ENCODE measurements at places on chromosomes 5 and 9.
A peak's percentile ranks its signal among the peaks of the same experiment; 100 is the strongest.

DNA sequence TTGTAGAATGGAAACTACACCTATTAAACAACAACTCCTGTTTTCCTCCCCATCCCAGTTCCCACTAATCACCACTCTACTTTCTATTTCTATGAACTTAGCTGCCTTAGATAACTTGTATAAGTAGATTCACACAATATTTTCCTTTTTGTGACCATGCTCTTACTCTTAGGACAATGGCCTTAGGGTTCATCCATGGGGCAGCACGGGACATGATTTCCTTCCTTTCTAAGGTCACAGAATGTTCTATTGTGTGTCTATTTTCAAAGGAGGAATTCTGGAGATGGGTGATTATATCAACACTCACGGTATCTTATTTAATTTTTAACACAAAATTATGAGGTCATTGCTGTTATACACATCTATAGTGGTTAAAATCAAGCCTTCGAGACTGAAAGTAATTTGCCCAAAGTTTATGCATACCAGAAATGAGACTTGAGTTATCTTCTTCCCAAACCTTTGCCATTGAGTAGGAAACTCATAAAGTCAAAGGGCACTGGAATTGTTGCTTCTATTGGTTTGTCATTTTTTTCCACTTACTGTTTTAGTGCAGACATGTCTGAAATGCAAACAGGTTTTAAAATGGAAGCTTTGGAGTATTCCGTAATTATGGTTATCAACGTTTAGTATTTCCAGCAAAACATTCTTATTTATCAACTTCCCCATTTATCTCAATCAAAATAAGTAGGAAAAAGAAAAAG is 23.6 kb downstream of the CTSL start:
- DNase-seq = peak; percentile 22

DNA sequence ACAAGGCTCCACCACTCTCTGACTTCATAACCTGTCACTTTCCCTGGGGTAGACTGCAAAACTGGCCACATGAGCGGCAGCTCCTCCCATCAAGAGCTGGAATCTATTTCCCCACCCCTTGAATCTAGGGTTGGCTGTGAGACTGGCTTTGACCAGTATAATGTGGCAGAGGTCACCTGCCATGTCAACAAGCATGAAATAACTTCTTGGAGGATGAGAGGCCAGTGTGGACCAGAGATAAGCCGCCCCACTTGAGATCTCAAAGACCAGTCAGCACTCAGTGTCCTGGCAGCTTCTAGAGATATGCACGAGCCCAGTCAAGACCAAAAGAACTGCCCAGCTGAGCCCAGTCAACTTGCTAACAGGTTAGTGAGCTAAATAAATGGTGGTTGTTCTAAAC is 59.0 kb downstream of the MARCHF11 start:
- DNase-seq = no peak

GRCh38 chr9:71285191-71285656 is 163.8 kb upstream of the TRPM3 start:
- DNase-seq = peak; percentile 82

DNA sequence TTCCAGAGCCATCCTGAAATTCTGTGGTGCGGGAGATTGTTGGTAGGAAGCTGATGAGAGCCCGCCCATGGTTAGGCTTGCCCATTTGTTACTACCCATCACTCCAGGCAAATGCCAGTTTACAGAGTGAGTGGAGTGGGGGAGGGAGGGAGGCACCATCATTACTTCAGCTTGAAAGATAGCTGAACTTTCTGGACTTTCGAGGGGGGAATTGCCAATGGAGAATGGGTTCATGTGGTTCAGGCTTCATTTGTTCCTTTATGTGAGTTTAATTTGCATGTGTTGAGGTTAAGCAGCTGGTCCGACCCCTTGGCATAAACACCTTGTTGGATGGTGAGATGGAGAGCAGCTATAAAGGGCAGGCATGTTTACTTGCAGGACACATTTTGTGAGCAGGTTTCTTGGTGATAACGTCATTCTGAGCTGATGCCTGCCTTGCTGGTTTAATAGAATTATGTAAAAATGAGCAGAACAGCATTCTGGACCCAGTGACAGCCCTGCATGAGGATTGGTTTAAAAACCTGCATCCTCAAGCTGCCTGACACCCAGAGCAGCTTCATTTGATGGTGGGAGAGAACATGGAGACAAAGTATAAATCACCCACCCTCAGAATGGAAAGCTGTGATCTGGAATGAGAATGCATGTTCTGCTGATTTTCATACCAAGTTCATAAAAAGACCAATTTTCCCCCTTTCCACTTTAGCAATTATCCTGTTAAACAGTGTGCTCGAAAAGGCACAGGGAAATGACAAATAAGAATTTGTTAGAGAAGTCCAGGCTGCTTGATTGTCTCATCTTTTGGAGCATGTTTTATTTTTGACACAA is 106.3 kb downstream of the TRIO start:
- DNase-seq = no peak

DNA sequence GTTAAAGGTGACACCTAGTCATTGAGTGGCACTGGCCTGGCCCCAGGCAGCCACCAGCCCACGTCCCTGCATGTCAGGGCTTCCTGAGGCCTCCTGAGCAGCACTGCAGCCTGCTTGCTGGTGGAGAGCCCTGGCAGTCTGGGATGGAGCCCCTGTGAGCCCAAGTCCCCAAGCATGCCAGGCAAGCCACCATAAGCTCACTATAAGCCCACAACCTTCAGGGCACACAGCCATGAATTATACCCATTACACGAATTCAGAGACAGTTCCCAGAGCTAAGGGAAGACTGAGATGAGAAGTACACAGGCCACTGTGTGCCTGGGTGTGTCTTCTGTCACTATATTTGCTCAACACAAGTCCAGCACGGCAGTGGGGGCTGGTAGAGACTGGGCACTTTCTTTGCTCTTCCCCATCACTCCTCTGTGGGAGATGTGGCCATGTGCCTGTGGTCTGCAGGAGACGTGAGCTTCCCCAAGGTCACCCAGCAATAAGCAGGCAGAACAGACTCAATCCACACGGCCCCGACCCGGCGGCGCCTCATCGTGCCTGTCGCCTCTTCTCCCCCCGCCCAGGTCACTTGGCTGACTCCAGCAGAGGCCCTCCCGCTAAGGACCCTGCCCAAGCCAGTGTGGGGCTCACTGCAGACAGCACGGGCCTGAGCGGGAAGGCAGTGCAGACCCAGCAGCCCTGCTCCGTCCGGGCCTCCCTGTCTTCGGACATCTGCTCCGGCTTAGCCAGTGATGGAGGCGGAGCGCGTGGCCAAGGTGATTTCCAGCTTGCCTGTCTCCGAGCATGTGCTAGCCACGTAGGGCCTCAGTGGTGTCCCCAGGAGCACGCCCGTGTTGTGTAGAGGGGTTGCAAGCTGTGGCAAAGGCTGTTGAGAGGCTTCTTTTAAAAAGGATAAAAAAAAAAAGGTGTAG is 114.8 kb downstream of the WNK2 start:
- DNase-seq = no peak

DNA sequence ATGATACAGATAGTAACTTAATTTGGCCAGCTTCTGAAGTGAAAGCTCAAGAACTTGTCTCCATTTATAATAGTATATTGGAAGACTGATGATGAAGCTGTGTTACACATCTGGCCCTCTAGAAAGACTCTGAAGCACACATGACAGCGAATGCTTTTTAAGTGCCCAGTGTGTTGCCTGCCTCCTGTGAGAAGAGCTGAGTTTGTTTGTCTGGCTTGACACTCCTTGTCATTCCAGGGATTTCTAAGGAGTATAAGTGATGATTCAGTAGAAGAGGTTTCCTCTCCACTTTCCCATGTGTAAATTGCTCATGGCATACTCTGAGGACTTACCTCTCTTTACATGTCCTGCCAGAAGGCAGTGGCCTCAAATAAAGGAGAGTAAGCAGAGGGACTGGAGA is 30.4 kb upstream of the LRRTM2 start:
- no peak for DNase-seq

GRCh38 chr5:133406977-133407632 is 205.2 kb downstream of the FSTL4 start:
- no peak for DNase-seq

DNA sequence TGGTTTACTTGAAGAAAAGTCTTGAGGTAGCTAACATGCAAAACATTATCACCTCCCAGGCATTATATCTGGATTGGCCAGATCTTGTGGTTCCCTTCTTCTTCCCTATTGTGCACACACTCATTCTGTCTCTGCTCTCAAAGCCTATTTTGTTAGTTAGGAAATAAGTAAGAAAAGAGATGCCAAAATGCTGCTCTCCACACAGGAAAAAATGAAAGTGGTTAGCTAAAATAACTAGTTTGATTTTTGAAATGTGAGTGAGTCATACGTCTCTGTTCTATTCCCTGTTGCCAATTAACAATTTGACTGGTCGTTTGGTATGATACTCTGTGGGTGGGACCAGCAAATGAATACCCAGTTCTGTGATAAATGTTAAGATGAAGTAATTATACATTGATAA is 28.1 kb downstream of the LMNB1 start:
- peak; percentile 15 for DNase-seq

All from muscle of leg (tissue), 16 donors.